ENCODE measurements at places on chromosomes 16 and 17.

- DNase-seq = no peak
Measured at GRCh38 chr16:87721622-87722585, 43.9 kb downstream of the KLHDC4 start.

DNA sequence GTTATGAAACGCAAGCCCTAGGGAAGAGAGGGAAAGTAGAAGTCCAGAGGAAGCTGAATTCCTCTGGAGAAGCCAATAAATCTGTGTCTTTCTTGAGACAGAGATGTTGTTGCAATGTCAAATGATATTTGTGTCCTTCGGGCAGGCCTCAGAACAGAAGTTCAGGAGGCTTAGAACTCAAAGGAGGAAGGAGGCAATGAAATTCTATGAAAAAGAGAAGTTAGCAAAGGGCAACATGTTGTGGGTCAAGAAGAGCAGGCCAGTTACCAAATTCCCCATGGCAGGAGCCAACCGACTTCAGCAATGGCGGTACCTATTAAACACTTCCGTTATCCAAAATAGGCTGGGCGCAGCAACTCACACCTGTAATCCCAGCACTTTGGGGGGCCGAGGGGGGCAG, 109.0 kb upstream of the DHX40 start:
- no peak for DNase-seq

DNA sequence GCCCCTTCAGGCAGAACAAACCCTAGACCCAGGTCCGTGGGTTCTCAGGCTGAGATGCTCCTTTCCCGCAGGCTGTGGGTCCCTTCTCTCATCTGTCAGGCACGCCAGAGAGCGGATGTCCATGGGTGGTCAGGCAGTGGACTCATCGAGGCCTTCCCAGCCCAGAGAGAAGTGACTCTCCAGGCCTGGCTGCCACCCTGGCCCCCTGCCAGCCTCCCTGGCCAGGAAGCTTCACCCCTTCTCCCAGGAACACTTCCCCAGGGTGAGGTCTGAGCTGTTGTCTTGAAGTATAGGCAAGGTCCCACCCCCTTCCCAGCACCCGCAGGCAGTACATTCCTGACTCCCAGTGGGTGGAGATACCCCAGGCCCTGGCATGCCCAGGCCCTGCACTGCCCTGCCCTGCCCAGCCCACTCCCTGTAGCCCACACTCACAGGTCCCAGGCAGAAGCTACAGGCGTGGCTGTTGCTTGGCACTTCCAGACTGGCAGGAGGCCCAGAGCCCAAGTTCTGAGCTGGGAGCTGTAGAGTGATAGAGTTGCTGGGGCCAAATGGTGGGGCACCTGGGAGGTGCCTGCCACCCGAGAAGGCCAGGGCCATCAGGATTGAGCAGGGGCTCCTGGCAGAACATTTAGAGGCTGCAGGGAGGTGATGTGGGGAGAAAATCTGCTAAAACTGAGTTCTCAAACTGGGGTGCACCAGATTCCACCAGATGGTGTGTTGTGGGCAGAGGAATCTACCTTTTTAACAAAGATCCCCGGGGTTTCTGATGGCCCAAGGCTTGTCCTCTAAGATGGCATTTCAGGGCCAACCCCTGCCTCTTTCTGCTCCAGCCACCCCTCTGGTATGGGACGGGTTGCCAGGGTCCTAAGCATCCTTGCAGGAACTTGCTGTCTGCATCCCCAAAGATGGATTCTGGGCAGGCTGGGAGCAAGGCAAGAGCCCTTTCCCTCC, 6.7 kb downstream of the ITGA3 start:
- no peak for DNase-seq

DNA sequence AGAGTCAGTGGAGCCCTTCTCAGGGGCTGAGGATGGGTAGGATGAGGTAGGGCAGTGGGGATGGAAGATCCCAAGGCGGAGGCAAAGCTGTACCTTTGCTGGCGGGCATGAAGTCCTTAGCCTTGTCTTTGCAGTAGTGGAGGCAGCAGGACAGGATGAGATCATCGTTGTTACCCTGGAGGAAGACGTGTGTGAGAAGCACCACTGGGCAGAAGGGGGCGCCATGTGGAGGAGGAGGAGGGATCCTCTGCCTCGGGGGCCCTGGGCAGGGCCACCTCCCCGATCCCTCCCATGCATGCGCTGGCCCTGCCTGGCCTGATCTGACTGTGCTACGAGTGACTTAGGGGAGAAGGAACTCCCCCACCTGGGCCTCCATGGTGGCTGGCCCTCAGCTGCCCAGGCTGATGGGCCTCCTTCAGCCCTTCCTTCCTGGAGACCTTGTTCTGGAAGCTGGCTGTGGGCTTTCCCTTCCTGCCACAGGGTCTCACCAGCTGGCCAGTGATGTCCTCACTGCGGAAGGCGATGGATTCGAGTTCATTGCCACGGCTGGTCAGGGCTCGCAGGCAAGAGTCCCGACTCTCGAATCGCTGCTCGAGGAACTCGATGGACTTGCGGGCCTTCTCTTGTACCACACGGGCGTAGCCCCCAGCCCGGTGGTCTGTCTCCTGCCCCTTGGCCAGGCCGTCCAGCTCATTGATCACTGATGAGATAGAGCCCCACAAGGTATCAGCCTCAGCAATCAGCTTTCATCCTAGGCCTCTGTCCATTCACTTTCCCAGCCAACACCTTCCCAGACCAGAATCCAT, 10.3 kb downstream of the HIC1 start:
- DNase-seq = peak; percentile 85

GRCh38 chr17:70202840-70203239, 33.5 kb downstream of the KCNJ2 start:
- no peak for DNase-seq

DNA sequence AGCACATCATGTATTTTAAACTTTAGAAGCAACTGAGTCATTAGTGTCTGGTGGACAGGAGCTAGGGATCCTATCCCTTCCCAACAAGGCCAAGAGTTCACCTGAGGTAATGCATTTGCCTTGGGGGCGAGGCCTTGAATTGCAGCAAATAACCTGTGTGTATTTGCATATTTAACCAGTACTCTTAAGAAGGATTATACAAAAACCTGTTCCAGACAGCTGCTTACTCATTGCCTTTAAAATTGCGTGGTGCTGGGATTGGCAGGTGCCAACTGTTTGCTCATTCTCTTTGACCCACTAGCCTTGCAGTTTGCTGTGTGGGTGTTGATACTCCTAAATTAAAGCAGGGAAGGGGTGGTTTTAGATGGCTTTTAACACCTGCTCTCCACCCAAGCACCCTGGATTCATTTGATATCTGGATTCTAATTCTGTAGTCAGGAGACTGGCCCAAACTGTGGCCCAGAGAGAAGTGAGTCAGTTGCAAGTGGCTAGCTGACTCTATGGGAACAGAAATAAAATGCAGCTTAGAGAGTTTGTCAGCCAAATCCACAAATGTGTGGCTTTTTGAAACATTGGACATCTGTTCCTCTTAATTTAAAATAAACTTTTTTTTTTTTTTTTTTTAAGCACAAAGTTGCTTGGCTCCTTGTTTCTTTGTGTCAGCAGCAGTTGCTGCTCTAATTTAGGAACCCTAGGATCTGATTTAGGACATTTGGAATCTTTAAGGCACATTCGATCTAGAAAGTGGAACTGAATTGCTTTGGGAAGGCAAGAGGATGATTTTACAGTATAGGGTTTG, 46.9 kb downstream of the TUBD1 start:
- DNase-seq = peak; percentile 55

DNA sequence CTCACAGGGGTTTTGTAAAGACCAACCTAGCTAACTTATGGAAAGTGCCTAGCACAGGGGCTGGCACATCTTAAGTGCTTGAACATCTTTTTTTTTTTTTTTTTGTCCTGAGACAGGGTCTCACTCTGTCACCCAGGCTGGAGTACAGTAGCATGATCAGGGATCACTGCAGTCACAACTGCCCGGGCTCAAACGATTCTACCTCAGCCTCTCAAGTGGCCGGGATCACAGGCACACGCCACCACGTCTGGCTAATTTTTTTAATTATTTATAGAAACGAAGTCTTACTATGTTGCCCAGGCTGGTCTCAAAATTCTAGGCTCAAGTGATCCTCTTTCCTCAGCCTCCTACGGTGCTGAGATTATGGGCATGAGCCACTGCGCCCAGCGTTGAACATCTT, 1.3 kb downstream of the LYRM9 start:
- DNase-seq = no peak

GRCh38 chr16:2155977-2156848, 631 bp downstream of the TRAF7 start:
- peak; percentile 39 for DNase-seq

DNA sequence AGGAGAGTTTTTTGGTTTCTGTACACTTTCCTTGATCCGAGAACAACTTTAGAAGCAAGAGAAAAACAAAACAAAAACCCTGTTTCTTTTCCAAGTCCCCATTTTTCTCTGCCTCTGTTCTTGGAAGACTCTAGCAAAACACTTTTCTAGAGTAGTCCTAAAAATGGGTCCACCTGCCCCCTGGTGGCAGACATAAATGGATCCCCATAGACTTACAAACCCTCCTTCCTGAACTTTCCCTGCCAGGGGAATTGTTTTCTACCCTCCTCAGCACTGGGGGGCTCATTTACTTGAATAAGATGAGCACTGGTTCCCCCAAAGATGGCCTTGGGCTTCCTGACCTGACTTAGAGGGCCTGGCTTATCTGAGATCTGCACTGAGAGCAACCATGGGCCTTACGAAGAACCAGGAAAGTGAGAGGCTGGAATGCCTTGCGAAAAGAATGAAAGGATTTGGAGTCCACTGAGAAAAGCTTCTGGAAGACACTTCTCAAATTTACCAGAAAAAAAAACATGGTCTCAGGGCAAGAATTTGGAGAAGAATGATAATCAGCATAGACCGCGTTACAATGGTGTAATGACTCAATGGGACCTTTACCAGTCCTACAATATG, 48.0 kb upstream of the CDYL2 start:
- DNase-seq = peak; percentile 31

DNA sequence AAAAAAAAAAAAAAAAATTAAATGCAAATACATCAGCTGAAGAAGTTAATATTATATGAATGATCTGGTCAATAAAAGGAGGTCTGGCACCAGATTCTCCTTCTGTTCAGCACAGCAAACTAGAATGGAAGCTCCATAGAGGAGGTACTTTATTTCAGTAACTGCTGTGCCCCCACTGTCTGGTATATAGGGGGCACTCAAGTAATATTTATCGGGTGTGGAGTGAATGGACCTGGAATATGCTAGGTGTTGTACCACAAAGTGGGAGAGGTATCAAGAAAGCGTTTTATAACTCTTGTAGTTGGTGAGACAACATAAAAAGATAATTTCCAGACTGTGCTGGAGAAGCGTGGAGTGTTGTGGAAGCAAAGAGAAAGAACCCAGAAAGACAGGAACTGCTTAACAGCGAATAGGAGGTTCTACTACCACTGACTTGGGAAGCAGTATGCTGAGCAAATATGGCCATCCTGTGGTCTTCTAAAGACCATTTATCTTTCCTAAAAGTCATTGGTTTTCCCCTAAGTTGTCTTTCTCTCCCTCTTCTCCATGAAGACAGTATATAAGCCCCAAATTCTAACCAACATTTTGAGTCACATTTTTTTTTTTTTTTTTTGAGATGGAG, 12.2 kb upstream of the PRKCA start:
- DNase-seq = no peak

GRCh38 chr17:44628243-44629188, 27.8 kb upstream of the MEIOC start:
- DNase-seq = no peak

DNA sequence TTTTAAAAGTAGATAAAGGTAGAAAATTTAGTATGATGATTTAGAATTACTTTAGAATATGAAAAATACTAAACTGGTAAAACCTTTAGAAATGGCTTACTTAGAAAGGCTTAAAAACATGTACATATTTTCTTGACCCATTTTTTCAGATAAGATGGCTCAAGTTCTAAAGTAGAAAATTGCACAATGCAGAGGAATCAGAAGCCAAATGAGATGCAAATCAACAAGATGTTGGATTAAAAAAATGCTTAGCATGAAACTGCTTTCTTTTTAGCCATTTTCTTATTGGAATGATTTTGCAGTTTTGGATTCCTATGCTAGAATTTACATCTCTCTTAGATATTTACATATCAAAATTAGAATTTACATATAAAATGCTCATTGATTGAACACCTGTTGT, 1.5 kb upstream of the KRTAP3-1 start:
- DNase-seq = no peak

GRCh38 chr17:40778461-40778860, 3.9 kb downstream of the KRT27 start:
- DNase-seq = no peak
